ENCODE measurements at places on chromosomes 16 and 17.

- DNase-seq = no peak
These were observed 37.4 kb upstream of the EMP2 start for GRCh38 chr16:10617662-10618420.

- DNase-seq = no peak
These were observed 2.2 kb upstream of the DECR2 start for GRCh38 chr16:399340-400019.

- DNase-seq = no peak
These were observed 9.1 kb downstream of the MYH11 start for GRCh38 chr16:15847611-15848175.

DNA sequence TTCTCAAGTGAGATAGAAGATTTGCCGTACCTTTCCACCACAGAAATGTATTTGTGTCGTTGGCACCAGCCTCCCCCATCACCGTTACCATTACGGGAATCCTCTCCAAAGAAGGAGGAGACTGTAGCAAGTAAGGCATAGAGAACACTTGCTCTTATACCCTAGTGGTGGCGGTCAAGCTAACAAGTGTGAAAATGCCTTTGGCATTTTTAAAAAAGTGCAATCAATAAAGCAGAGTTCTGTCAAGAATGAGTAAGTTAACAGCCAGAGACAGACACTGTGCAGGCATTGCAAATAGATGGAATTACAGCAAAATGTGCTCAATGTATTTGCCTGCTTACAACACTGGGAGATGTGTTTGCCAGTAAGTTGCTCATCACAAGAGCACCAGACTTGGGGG is 7.7 kb downstream of the MSL1 start:
- no peak for DNase-seq

Measured in D721Med (cell line).